ENCODE measurements at places on chromosomes 11 and 22.

GRCh38 chr11:119729951-119730613 is 1.1 kb upstream of the NECTIN1 start:
- H3K27ac ChIP-seq: no peak overlapping the region
- peak overlapping the region; percentile 90 for H3K4me3 ChIP-seq
- peaks cover 21% of the 10 kb centered on the region for H3K4me1 ChIP-seq
- peaks cover 5% of the 10 kb centered on the region for H3K36me3 ChIP-seq

- no peak for DNase-seq
- no peaks in the 10 kb centered on the region for H3K4me1 ChIP-seq
- H3K27ac ChIP-seq: no peak overlapping the region
- H3K4me3 ChIP-seq: no peak overlapping the region
- H3K27me3 ChIP-seq: no peaks in the 10 kb centered on the region
Observed at GRCh38 chr11:95877291-95877690, 46.6 kb downstream of the MTMR2 start.

DNA sequence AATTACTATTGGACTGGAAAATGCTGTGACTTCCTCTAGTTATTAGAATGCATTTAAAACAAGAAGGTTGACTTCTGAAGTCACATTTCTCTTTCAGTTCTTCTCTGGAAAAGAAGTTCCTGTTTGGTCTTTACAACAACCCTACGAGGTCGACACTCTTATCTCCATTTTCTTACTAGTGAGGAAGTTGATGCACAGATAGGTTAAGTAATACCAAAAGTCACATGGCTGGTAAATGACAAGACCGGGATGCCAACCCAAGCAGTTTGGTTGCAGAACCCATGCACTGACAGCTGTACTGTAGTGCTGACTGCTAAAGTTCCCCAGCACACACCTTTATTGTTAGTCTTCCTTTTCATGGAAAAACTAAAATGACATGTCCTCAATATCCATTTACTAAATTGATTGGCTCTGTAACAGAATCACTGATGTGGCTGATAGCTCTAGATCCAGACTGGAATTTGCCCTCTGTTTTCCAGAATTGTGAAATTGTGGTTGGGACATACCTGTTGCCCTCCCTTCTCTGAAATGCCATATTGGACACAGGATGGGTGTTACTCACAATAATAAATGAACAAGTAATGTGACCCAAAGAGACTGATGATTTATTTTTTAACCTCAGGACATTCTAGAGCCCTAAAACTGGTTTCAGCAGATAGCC is 9.4 kb upstream of the TECTA start:
- H3K4me3 ChIP-seq: no peak overlapping the region
- no peaks in the 10 kb centered on the region for H3K27me3 ChIP-seq
- no peak overlapping the region for H3K27ac ChIP-seq

- H3K27me3 ChIP-seq: peaks cover 30% of the 10 kb centered on the region
- no peaks in the 10 kb centered on the region for H3K4me1 ChIP-seq
- DNase-seq: no peak
- no peak overlapping the region for H3K4me3 ChIP-seq
- H3K27ac ChIP-seq: no peak overlapping the region
Observed at GRCh38 chr11:95515371-95515770, 274.2 kb downstream of the FAM76B start.

DNA sequence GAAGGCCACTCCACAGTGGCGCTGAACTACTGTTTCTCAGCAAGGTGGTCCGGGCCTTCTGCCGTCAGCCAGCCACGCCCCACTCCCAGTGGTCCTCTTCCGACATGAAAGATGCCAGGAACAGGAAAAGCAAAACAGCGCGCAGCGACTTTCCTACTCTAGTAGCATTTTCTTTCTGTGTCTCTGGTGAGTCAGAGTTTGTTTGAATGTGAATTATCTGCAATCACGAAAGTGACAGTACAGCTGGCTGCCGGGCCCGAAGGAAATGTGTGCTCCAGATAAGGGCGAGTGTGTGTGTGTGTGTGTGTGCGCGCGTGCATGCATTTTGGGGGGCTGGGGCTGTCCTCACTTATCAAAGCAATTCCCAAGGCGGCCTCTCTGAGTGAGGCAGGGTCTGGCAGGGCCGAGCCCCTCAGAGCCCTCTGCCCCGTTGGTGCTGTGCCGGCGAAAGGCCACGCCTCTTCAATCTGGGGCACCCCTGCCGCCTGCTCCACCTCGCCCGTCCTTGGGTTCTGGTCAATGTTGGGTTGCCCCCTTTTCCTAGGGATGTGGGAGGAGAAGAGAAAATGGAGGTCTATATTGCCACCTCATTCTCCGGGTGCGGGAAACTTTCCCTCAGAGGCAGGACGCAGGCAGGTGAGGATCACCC is 288.5 kb downstream of the KIRREL3 start:
- no peaks in the 10 kb centered on the region for H3K4me1 ChIP-seq
- H3K4me3 ChIP-seq: no peak overlapping the region
- H3K27me3 ChIP-seq: peaks cover 53% of the 10 kb centered on the region
- DNase-seq: no peak
- H3K27ac ChIP-seq: no peak overlapping the region
- peaks cover 2% of the 10 kb centered on the region for H3K36me3 ChIP-seq

DNA sequence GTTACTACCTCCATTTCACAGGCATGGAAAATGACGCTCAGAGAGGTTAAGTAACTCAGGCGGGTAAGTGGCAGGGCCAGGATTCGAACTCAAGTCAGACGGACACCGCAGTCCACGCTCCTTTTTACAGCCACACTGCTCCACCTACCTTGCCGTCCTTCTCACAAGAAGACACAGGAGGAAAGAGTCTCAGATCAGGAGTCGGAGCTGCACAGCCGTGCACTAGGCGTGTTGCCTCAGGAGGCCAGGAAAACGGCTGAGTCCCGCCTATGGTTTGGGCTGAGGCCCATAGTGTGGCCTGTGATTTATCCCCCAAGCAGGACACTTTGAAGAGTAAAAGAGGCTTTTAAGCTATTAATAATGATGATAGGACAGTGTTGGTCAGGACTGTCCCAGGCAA is 44.7 kb upstream of the CD5 start:
- peak overlapping the region; percentile 67 for H3K27ac ChIP-seq
- H3K4me3 ChIP-seq: no peak overlapping the region
- DNase-seq: no peak
